ENCODE measurements at places on chromosomes 4 and X.

- DNase-seq = no peak
Measured at GRCh38 chrX:150092549-150092948, 154.3 kb upstream of the EOLA2 start.

- DNase-seq = no peak
Measured at GRCh38 chrX:136584545-136584944, 52.5 kb downstream of the VGLL1 start.

GRCh38 chr4:10577018-10577417, 107.5 kb downstream of the CLNK start:
- no peak for DNase-seq

GRCh38 chr4:6753103-6753560, 29.4 kb upstream of the KIAA0232 start:
- DNase-seq = no peak

DNA sequence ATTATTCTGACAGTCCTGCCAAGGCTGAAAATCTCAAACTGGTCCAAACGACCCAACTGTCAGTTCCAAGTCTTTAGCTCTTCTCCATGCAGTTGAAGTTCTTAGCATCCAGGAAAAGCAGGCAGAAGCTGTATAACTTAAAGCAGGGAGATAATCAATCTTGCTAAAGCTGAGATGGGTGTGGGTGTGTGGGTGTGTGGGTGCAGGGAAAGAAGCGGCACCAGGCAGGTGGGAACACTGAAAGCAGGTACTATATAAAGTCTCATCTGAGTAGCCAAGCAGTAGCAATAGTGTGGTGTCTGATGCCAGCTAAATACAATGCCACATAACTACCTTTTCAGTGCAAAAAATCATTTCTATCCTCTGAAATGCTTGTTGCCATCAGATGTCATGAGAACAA, 69.7 kb upstream of the EGFL6 start:
- no peak for DNase-seq
